Endothelial cell of umbilical vein (primary cell): ENCODE measurements at places on chromosomes 12 and 14. TPM values are rescaled to one million over a fixed set of nuclear protein-coding genes. Genes with fewer than 3 reads are reported as not detected.

The RNASE7 gene
- total RNA-seq = not detected in 2 replicates

The LRRC43 gene
- total RNA-seq = 3.4 and 5.4 TPM in 2 replicates

The DDIT3 gene
- 9.8 and 13.7 TPM in 2 replicates for total RNA-seq

The NGB gene
- total RNA-seq = not detected in 2 replicates

The BBOF1 gene
- total RNA-seq = 2.2 and 2.3 TPM in 2 replicates

The SCN8A gene
- total RNA-seq = 20.2 and 20.4 TPM in 2 replicates

The SOAT2 gene
- not detected in 2 replicates for total RNA-seq

The KRT6C gene
- total RNA-seq = not detected in 2 replicates

The KRT4 gene
- total RNA-seq = not detected in 2 replicates

The VASH1 gene
- total RNA-seq = 168 and 246 TPM in 2 replicates

The NFATC4 gene
- total RNA-seq = 88.1 and 88.5 TPM in 2 replicates

The FOXA1 gene
- total RNA-seq = not detected in 2 replicates

The KRT6B gene
- not detected in 2 replicates for total RNA-seq

The GUCY2C gene
- not detected in 2 replicates for total RNA-seq

The PIWIL1 gene
- total RNA-seq = not detected in 2 replicates

The NANOG gene
- total RNA-seq = not detected in 2 replicates

The ZNF410 gene
- total RNA-seq = 39.2 and 45.0 TPM in 2 replicates

The PMEL gene
- total RNA-seq = 0.42 and 0.51 TPM in 2 replicates

The LRFN5 gene
- total RNA-seq = not detected in 2 replicates

The MORN3 gene
- 0.62 and 0.73 TPM in 2 replicates for total RNA-seq

The TMPRSS12 gene
- not detected in 2 replicates for total RNA-seq

The GPR162 gene
- 8.1 and 13.7 TPM in 2 replicates for total RNA-seq

The AMHR2 gene
- not detected in 2 replicates for total RNA-seq

The MYBPC1 gene
- total RNA-seq = not detected in 2 replicates

The ITGB7 gene
- total RNA-seq = not detected in 2 replicates

The KCNC2 gene
- total RNA-seq = not detected in 2 replicates

The CNTN1 gene
- 0.07 TPM in 1 of 2 replicates, not detected in the other for total RNA-seq

The BMAL2 gene
- 30.9 and 33.3 TPM in 2 replicates for total RNA-seq

The TTC9 gene
- total RNA-seq = 0.09 TPM in 1 of 2 replicates, not detected in the other

The NRIP2 gene
- total RNA-seq = not detected in 2 replicates

The PNN gene
- total RNA-seq = 79.4 and 83.5 TPM in 2 replicates

The CDCA3 gene
- total RNA-seq = 44.3 and 44.8 TPM in 2 replicates

The P2RX7 gene
- 5.1 and 8.1 TPM in 2 replicates for total RNA-seq

The FZD10 gene
- total RNA-seq = not detected in 2 replicates

The SIX6 gene
- not detected in 2 replicates for total RNA-seq

The VPS29 gene
- total RNA-seq = 147 and 155 TPM in 2 replicates

The DLK1 gene
- not detected in 2 replicates for total RNA-seq

The EPS8 gene
- total RNA-seq = 11.9 and 12.1 TPM in 2 replicates

The SLC25A21 gene
- total RNA-seq = 0.92 and 1.4 TPM in 2 replicates

The DTX1 gene
- total RNA-seq = 0.14 and 0.22 TPM in 2 replicates

The HOXC12 gene
- not detected in 2 replicates for total RNA-seq

The GARIN6 gene
- not detected in 2 replicates for total RNA-seq

The AICDA gene
- total RNA-seq = not detected in 2 replicates

The TMEM106C gene
- 67.7 and 84.4 TPM in 2 replicates for total RNA-seq

The AQP6 gene
- total RNA-seq = not detected in 2 replicates

The MYO1H gene
- total RNA-seq = not detected in 2 replicates

The CLEC4C gene
- not detected in 2 replicates for total RNA-seq

The ARMH4 gene
- 2.3 and 3.0 TPM in 2 replicates for total RNA-seq

The RPL10L gene
- not detected in 2 replicates for total RNA-seq

The KCNJ8 gene
- total RNA-seq = not detected in 2 replicates

The ARHGAP5 gene
- 35.9 and 36.2 TPM in 2 replicates for total RNA-seq

The AQP2 gene
- total RNA-seq = not detected in 2 replicates

The PTCSC3 gene
- total RNA-seq = not detected in 2 replicates

The HAL gene
- total RNA-seq = 0.44 and 0.62 TPM in 2 replicates
